Activated CD8-positive, alpha-beta memory T cell treated with anti-CD3 and anti-CD28 coated beads for 1 hour (primary cell): ENCODE measurements at places on chromosomes 6 and 20.
A peak's percentile ranks its signal among the peaks of the same experiment; 100 is the strongest.

DNA sequence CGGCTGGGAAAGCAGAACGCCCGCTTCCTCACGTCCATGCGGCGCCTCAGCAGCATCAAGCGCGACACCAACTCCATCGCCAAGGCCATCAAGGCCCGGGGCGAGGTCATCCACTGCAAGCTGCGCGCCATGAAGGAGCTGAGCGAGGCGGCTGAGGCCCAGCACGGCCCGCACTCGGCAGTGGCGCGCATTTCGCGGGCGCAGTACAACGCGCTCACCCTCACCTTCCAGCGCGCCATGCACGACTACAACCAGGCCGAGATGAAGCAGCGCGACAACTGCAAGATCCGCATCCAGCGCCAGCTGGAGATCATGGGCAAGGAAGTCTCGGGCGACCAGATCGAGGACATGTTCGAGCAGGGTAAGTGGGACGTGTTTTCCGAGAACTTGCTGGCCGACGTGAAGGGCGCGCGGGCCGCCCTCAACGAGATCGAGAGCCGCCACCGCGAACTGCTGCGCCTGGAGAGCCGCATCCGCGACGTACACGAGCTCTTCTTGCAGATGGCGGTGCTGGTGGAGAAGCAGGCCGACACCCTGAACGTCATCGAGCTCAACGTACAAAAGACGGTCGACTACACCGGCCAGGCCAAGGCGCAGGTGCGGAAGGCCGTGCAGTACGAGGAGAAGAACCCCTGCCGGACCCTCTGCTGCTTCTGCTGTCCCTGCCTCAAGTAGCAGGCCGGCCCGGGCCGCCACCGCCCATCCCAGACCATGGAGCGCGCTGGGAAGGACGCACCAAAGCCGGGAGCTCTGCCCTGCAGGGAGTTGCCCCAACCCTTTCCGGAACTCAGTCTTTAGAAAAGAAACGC lies 36.7 kb downstream of the STX11 start:
- DNase-seq, result no peak

DNA sequence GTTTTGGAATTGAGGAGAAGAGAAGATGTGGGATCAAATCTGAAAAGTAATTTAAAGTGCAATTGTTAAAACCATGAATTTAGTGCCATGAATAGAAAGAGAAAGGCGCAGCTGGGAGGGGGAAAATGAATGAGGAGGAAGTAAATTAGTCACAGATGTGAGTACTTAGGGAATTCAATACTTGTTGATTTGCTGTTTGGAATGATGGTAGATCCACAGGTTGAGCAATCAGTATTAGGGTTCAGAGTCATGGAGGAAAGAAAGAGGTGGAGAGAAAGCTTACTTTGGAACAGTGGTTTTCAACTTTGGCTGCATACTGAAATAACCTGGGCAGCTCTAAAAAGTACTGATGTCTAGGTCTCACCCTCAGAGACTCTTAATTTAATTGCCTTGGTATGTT lies 229.7 kb upstream of the ASCC3 start:
- DNase-seq, result no peak

GRCh38 chr6:112061605-112062004 lies 7.7 kb downstream of the CCN6 start:
- no peak for DNase-seq

DNA sequence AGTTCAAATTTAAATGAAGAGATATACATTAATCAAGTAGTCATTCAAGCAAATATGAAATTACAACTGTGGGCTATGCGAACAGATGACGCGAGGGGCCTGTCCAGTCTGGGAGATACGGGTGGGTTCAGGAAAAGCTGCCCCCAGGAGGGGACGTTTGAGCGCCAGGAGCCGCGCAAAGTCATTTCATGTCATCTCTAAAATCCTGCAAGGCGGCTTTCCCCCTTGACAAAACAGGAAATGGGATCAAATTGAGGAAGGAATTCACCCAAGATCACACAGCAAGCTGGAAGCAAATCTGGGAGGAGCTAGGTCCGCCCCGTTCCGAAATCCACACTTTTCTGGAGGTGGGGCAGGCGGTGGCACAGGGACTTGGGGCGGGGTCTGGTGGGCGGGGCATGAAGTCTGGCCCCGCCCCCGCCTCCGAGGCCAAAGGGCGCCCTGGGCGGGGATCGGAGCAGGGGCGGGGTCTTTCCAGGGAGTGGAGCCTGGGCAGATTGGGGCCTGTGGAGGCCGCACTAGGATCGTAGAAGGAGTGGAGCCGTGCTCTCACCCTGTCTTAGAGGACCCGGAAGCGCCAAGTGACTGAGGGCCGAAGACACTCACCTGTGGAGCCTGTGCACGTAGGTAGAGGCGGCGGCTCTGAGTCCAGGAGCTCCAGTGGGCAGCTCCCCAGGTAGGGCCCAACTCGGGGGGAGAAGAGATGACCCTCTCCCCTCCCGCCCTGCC lies at the start of gene LPIN3:
LPIN3 (plus strand) TSS at position 495 of the 729 bp plus-strand sequence. CDS start 4,983 bp downstream, outside the sequence.
- DNase-seq, result peak; percentile 11

DNA sequence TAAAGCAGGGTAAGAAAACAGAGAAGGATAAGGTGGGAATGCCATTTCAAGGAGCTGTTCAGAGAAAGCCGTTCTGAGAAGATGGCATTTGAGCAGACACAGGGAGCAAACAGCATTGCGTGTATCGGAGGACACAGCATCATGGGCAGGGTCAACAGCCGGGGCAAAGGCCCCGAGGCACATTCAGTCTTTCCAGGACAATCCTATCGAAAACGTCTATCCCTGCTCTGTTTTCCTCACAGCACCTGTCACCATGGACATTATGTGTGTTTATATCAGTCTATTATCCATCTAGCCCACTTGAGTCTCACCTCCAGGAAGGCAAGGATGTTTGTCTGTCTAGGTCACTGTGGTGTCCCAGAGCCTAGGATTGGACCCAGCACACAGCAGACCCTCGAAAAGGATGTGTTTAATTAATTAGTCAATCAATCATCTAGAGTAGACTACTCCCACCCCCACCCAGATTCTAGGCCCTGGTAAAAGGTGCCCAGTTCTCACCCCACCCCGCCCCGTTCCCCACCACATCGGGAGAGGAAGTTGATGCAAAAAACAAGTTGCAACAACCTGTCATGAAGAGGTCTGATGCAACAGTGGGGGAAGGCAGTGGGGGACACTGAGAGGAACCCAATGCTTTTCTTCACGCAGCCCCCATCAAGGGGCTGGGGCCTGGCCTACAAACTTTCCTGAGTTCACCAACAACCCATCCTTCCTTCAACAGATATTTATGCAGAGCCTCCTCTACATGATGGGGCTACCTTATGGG lies 66.6 kb downstream of the PREX1 start:
- no peak for DNase-seq

DNA sequence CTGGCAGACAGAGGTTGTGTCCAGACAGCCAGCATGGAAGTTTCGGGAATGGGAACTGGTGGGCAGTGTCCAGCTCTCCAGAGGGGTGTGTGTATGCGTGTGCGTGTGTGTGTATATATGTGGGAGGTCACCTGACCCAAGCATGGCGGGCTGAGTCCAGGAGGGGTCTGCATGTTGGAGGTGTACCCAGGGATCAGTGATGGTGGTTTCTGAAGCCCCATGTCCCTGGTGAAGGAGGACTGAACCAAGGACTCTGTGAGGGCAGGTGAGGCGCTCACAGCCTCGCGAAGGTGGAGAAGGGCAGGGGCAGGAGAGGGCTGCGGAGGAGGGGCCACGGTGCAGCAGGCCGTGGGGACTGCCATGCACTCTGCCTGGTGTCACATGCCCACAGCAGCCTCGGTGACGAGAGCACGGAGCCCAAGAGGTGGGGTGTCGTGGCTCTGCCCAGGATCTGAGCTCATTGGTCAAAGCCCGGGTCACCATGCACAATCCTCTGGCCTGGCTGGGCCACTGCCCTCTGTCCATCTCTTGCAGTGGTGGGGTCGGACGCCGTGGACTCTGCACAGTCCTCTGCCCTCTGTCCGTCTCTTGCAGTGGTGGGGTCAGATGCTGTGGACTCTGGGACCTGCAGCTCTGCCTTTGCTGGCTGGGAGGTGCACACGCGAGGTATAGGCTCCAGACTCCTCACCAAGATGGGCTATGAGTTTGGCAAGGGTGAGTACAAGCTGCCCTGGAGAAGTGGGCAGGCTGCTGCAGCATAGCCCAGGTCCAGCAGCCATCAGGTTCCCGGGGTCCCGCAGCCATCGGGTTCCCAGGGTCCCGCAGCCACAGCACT lies 2.1 kb upstream of the LIME1 start:
- no peak for DNase-seq

GRCh38 chr6:130655586-130655985 lies 171.6 kb upstream of the SMLR1 start:
- no peak for DNase-seq

- DNase-seq, result no peak
These were observed 130.9 kb downstream of the FOXA2 start for GRCh38 chr20:22453244-22454080.

GRCh38 chr20:35560105-35560511 lies 18.2 kb downstream of the ERGIC3 start:
- DNase-seq, result no peak

- no peak for DNase-seq
These were observed 1.1 kb upstream of the MMP24OS start for GRCh38 chr20:35279040-35279439.

DNA sequence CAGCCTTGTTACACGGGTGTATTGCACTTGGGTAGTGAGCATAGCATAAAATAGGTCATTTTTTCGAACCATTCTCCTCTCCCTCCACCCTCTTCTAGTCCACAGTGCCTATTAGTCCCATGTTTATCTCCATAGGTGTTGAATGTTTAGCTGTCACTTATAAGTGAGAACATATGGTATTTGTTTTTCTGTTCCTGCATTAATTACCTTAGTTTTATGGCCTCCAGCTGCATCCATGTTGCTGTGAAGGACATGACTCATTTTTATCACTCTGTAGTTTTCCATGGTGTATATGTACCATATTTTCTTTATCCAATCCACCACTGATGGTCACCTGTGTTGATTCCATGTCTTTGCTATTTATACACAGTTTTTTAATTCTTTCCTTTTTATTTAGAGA lies 889.5 kb downstream of the EYS start:
- no peak for DNase-seq

GRCh38 chr6:144266091-144266649 lies 19.0 kb upstream of the UTRN start:
- no peak for DNase-seq
